Activated naive CD4-positive, alpha-beta T cell treated with anti-CD3 and anti-CD28 coated beads, Interleukin-2, amount 50 U/mL, for 72 hours (primary cell): ENCODE measurements at places on chromosomes 6 and 20.

DNA sequence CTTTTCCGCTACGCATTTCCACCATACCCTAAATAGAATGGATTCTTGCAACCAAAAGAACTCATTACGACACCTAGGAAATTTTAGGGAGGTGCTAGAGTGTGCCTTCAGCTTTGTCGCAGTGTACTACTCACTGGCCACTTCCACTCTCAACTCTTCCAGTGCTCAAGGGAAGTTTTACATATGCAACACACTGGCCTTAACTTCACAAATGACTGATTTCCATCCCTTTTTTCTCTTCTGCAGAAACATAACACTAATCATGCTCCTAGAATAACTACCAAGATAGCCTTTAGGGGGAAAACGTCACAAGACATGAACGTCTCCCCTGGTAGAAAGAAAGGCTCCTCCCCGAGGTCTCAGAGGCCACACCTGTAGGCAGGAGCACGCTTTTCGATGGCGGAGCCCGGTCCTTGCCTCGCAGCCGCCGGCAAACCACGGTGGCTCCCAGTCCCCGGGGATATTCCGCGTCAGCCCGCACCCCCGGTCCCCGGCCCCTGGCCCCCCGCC, 584 bp downstream of the LYRM4 start:
- DNase-seq = peak; percentile 65

GRCh38 chr20:43926287-43927050, 11.8 kb downstream of the TOX2 start:
- no peak for DNase-seq

DNA sequence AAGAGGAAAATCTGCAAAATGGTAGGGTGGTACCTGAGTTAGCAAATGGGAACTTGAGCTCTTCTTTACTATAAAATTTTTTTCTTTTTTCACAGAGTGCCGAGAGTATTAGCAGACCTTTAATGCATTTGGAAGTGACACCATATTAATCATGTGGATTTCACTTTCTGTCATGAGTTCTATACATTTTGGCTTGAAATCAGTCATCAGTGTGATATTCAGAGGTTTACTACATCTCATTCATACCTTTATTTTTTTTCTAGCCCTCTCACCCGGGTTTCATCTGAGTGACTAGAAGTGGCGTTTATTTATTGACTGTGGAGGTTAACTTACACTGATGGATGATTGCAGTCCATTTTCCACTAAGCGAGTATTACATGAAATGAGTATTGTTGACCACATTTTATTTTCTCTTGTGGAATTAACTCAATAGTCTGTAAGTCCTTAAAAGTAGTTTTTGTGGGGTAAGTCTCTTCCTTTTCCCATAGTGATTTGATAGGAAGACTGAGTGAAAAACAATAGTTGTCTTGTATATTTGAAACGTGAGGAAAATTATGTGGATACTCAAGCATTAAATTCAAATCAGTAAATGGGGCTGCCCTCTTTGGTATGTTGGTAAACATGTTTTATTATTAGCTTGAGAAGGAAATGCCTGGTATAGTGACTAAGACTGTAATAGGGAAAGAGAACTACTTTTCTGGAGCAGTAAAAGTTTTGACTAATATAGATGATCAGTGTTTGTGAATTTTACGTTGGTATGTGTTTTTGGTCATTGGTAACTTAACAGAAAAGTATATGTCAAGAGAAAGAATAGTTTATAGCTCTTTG, 55.5 kb downstream of the JARID2 start:
- no peak for DNase-seq

GRCh38 chr6:111912904-111913303, 39.7 kb upstream of the FYN start:
- no peak for DNase-seq

DNA sequence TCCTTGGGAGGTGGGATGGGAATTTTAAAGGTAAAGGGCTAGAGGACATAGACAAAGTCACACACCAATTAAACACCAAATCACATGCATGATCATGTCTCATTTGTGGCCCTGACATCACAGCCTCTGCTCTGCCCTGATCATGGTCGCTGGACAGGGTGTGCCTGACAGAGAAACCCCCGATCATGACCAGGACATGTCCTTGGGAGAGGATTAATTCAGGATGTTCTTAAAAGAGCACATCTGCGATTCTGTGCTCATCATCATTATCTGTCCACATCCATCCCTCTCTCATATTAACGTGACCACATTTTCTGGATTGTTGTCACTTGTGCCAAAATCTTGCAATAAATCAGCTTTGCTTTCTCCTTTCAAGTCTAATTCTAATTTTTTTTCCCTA, 7.7 kb upstream of the PBOV1 start:
- DNase-seq = no peak

DNA sequence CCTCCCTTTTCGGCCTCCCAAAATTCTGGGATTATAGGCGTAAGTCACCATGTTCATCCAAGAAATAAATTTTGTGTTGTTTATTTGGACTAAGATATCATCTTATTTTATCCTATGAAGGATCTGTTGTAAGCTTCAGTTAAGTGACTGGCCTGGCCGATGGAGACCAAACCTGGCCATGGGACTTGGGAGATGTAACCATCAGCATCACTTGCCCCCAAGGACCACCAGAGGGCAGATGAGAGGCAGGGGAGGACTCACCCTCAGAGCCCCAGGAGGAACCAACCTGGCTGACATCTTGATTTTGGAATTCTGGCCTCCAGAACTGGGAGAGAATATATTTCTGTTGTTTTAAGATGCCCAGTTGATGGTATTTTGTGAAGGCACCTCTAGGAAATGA, 266.7 kb downstream of the CDH26 start:
- DNase-seq = no peak

- no peak for DNase-seq
These were observed at the start of gene PROCR for GRCh38 chr20:35171753-35172433. Gene PROCR, plus strand, starts transcription at chr20:35172072. Its CDS starts 83 bp downstream, at chr20:35172155.

- no peak for DNase-seq
These were observed at the start of gene FOXF2 for GRCh38 chr6:1389369-1390132. Gene FOXF2, plus strand, starts transcription at chr6:1389576. Its CDS starts 372 bp downstream, at chr6:1389948.

DNA sequence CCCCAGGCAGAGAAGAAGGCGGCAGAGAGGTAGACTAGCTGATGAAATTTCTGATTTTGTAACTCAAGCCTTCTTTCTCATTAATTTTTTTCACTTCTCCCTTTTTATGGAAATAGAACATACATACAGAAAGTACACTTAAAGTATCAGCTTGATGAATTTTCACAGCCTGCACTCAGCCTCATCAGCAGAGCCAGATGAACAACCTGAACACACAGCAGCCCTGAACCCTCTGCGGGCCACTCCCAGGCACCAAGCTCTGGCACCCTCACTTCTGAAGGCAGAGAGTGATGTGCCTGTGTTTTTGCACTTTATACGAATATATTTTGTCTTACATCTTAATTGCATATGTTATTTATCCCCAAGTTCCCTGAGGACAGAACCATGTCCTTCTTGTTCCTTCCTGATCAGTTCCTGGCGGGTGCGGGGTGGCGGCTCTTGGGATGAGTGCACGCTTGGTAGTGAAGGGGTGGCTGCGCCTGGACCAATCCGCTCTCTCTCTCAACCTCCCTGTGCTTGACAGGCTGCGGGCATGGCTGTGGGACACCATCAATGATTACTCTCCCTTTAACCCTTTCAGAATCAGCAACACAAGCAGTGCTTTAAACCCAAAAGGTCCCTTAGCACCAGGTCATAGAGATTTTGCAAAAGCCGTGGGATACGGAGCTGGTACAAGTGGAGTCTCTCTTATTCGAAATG, 34.8 kb upstream of the AFDN start:
- no peak for DNase-seq

GRCh38 chr6:51077821-51078518, 259.3 kb downstream of the TFAP2B start:
- no peak for DNase-seq

DNA sequence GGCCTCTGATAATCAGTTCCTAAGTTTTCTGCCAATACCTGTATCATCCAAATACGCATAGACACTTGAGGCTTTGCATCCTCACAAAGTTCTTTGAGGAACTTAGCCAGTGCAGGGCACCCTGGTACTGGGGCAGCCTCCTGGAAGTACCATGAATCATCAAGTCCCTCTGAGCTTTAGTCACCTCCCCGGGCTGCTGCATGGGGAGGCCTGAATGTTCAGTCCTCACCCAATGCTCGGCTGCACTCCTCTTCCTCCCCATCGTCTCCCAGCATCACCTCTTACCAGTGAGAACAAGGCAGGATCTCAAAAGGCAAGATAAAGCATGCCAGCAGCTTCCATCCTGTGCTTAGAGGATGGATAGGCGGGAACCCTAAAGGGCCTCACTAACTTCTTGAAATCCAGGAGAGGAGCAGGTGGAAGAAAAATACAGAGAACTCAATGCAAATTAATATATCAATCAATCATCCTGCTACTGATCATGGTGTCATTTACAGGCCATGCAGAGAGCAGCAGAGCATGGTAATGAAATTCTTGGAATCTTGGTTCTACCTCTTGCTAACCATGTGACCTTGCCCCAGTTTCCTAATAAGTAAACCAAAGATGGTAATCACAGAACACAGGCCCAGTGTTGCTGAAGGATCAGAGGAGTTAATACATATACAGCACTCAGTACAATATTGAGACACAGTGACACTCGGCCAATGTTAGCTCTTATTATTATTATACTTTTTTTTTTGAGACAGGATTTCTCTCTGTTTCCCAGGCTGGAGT, 4.7 kb upstream of the CCN6 start:
- no peak for DNase-seq

DNA sequence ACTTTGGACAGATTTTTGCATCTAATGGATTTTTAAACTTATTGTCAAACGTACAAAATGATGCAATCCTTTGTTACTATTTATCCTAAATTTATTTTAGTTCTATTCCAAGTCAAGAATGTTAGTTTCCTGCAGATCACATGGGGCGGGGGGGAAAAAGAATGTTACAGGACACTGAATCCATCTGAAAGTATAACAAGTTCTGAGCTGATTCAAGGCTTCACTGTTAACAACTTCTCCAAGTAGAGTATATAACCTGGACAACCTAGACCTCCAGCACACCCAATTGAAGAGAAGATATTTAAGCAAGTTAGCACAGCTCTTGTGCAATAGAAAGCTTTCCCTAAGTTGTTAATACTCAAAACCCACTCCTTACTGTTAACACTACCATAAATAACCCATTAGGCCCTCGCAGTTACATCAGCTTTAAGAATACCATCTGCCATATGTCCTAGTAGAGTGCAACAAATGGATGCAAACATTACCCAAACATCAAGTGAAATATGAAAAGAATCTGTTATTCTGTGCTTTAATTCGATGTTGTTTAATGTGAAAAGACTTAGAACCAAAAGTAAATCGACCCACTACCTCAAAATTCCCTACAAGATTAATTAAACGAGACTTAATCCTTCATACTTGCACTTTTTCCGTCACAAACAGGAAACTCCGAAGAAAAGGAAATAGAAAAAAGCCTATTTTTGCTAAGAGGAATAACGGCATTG, 1.3 kb downstream of the SEC63 start:
- DNase-seq = no peak

- no peak for DNase-seq
These were observed at the start of gene RIPOR2 for GRCh38 chr6:24935366-24936152. Gene RIPOR2, minus strand, starts transcription at chr6:24935960. Its CDS starts 62 bp downstream, at chr6:24935898.

DNA sequence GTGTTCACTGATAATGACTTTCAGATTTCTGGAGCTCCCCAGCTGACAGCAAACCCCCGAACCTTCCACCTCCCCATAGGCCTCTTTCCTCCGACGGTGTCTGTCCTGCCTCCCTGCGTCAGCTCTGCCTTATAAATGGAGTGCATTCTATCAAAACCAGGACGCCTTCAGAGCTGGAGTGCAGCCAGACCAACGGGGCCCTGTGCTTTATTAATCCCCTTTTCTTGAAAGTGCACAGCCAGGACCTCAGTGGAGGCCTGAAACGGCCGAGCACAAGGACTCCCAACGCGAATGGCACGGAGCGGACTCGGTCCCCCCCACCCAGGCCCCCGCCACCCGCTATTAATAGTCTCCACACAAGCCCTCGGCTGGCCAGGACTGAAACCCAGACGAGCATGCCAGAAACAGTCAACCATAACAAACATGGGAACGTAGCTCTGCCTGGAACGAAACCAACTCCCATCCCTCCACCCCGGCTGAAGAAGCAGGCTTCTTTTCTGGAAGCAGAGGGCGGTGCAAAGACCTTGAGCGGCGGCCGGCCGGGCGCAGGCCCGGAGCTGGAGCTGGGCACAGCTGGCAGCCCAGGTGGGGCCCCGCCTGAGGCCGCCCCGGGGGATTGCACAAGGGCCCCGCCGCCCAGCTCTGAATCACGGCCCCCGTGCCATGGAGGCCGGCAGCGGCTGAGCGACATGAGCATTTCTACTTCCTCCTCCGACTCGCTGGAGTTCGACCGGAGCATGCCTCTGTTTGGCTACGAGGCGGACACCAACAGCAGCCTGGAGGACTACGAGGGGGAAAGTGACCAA, 42.3 kb upstream of the NAA20 start:
- no peak for DNase-seq

DNA sequence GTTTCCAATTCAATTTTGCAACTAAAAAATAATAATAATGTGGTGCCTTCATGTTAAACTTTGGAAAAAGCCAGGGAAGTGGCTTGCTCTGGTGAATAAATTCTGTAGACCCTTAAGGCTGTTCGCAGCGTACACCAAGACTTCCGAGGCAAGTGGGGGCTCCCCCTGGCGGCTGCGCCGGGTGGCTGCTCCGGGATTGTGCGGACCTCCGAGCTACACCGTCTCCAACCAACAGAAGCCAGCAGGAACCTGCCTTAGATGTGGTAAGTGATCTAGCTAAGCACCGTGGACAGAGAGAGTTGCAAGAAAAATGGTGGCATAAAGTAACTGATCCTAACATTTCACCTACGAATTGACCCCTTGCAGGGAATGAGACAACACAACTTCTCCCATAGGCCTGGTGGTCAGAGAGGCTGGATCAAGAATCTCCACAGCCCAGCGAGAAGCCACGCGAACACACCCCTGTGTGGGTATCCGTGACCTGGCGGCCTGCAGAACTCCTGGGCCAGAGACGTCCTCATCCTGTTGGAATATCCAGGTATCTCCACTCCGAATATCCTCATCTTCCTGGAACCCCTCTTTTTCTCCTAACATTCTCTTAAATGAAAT, 69.6 kb downstream of the TBXT start:
- DNase-seq = peak; percentile 72

- no peak for DNase-seq
These were observed 458.7 kb downstream of the BMP2 start for GRCh38 chr20:7226156-7226555.

DNA sequence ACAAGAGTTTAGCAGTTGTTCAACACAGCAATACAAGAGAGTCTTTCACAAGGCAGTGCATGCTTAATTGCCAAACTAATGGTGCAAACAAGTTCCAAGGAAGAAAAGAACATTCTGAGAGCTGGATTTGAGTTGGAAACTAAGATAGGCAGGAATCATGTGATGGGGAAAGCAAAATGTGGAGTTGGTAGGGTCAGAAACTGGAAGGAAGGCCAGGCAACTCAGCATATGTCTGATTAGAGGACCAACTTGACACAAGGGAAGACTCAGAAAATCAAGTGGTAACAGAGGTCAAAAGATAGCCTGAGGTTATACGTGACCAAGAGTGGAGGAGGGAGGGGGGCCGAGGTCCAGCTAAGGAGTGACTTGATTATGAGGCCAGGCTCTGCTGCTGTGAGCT, 117.3 kb downstream of the SMLR1 start:
- DNase-seq = no peak

- no peak for DNase-seq
These were observed 56.2 kb downstream of the TPBG start for GRCh38 chr6:82419859-82420258.

GRCh38 chr20:46279103-46279502, 29.2 kb downstream of the CDH22 start:
- no peak for DNase-seq
